ENCODE measurements at places on chromosomes 16 and 17. TPM values are rescaled to one million over a fixed set of nuclear protein-coding genes. Genes with fewer than 3 reads are reported as not detected.

- DNase-seq, result no peak
Measured at GRCh38 chr17:34307110-34307509, 12.1 kb upstream of the CCL8 start.

- no peak for DNase-seq
Measured at GRCh38 chr17:73272906-73273218, 11.2 kb upstream of the CPSF4L start.

- DNase-seq, result no peak
Measured at GRCh38 chr16:14244196-14245010, 173.3 kb downstream of the MRTFB start.

GRCh38 chr16:89729863-89730593 lies 8.7 kb downstream of the ZNF276 start:
- DNase-seq, result peak; percentile 49

DNA sequence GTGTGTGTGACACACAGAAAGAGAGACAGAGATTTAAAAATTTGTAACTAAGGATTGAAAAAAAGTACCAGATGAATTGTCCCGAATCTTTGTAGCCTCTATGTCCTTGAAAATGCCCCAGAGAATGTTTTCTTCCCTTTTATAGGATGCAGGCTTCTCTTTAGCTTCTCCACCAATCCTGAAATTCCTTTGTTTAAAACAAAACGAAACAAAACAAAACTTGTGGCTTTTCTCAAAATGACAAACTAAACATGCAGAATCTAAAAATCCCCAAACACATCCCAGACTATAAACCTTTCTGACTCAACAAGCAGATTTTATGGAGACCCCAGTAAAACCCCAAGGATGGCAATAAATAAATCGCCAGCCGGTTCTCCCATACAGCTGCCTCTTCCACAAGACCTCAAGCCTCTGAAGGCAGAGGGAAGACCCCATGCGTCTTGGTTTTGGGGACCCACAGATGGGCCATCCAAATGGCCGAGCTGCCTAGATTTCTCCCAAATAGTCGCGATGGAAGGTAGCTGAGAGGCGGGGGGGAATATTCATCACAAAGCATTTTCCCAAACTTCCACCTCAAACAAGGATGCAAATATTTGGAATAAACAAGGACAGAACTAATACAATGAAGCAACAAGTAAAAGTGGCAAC lies 269.5 kb upstream of the FOXF1 start:
- no peak for DNase-seq

DNA sequence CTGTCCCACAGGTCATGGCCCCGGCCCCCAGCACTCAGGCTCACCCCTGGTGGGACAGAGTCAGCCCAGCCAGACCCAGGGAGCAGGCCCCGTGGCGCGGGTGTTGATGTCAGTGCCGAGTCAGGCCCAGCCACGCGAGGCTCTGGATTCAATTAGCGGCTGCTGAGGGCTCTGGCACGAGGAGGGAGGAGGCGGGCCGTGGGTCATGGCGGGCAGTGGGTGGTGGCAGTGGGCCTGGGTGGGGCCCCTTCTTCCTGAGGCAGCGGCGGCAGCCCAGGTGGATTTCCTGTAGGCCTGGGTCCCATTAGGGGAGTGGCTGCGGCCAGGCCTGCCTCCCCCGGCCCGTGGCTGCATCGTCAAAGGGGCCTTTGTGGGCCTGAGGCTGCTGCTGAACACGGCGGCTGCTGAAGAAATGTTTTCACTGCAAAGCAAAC lies 12.9 kb downstream of the VASN start:
- no peak for DNase-seq

- peak; percentile 93 for DNase-seq
Measured at GRCh38 chr17:50507871-50508572, at the start of gene MYCBPAP. Gene MYCBPAP, plus strand, starts transcription at chr17:50508439. Its CDS starts 236 bp downstream, at chr17:50508675.

DNA sequence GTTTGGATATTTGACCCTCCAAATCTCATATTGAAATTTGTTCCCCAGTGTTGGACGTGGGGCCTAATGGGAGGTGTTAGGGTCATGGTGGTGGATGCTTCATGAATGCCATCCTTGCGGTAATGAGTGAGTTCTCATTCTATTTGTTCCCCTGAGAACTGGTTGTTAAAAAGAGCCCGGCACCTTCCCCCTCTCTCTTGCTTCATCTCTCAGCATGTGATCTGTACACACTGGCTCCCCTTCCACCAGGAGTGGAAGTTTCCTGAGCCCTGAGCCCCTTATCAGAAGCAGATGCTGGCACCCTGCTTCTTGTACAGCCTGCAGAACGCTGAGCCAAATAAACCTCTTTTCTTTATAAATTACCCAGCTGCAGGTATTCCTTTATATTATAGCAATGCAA lies 25.6 kb downstream of the PIK3R6 start:
- DNase-seq, result peak; percentile 25

GRCh38 chr17:49285716-49286115 lies 55.1 kb upstream of the PHOSPHO1 start:
- peak; percentile 63 for DNase-seq

- DNase-seq, result no peak
Measured at GRCh38 chr17:28125526-28126378, 83.3 kb downstream of the NLK start.

GRCh38 chr17:74840989-74841666 lies 18.6 kb downstream of the GRIN2C start:
- peak; percentile 85 for DNase-seq

DNA sequence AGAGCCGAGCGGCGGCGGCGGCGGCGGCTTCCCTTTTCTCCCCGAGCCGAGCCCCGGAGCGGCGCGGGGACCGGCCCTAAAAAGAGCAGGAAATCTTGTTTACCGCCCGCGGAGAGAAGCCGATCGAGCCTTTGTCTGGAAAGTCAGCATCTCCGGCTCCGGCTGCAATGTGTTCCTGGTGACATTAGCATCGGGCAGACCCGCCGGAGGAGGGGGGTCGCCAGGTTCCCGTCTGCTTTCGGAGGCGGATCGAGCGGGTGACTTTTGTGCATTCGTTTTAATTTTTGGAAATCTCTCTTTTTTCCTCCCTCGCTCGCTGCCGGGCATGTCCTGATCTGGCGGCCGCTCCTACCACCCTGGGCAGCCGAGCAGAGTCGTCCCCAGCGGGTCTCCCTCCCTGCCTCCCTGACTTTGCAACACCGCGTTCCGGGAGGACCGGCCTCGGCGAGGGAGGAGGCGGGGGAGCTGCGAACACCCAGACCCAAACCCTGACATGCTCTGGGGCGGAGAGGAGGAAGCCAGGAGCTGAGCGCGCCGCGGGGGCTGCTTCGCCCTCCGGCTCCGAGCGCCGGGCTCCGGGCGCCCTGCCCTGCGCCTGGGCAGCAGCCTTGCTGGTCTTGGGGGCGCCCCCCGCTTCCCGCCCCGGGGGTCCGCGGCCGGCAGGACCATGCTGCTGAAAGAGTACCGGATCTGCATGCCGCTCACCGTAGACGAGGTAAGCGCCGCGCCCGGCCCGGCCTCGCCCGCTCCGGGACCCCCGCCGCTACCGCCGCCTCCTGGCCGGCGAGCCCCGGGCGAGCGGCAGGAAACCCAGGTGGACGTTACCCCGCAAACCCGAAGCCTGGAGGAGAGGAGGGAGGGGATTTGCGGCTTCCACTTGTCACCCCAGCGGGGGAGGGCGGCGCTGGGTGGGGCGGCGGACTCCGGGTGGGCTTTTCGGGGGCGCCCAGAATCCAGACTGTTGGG lies 690 bp downstream of the PITPNC1 start:
- peak; percentile 93 for DNase-seq

The FBXW10 gene
- not detected for total RNA-seq

The RUNDC3A gene
- total RNA-seq, result 2.7 TPM
